ENCODE measurements at places on chromosomes 12 and 14. TPM values are rescaled to one million over a fixed set of nuclear protein-coding genes. Genes with fewer than 3 reads are reported as not detected.

DNA sequence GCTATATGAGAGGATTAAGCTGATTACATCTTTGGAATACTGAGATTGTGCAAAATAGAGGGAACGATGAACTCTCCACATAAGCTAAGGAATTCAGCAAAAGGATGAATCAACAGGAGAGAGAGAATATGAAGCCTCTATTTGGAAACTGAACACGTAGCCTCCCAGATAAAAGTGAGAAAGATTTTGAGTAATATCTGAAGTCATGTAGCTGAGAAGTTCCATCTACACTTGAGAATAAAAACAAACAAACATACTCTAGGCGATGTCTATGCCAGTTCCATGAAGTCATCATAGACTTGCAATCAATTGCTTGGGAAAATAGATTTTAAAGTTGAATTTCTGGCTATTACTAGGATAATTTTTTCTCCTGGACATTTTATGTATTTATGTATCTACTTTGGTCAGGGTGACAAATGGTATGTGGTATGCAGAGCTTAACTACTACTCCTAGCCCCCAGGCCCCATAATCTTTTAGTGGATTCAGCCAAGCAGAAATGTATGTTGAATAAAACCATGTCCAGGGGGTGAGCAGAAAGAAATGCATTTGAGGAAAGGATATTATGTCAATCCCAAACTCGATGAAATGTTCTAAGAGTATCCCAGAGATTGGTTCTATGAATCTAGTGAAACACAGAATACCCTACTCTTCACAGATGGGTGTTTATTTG is 627.4 kb downstream of the DIO2 start:
- DNase-seq: no peak

TPH2 gene
- total RNA-seq: 1.0 TPM

GRCh38 chr12:3145033-3145432 is 67.9 kb downstream of the TSPAN9 start:
- DNase-seq: no peak

DNA sequence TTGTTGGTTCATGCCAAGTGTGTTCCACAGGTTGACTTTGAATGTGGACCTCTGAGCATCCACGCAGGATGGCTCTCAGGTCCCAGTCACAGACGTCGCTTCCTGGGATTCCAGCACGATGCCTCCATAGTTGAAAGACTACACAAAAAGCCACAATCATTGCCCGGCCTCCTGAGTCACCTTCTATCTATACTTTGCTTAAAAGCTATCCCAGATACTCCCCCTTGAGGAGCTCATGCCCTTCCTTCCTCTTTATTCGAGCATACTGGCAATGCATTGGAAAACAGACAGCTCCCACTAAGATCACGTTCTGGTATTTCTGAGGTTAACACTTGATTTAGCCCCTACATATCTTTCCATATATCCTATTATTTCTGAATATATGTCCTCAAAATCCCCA is 40.1 kb downstream of the ZNF664 start:
- DNase-seq: no peak

ASCL1 gene
- not detected for total RNA-seq

Measured in GM23338 (cell line).